ENCODE measurements at places on chromosomes 1 and 21.

DNA sequence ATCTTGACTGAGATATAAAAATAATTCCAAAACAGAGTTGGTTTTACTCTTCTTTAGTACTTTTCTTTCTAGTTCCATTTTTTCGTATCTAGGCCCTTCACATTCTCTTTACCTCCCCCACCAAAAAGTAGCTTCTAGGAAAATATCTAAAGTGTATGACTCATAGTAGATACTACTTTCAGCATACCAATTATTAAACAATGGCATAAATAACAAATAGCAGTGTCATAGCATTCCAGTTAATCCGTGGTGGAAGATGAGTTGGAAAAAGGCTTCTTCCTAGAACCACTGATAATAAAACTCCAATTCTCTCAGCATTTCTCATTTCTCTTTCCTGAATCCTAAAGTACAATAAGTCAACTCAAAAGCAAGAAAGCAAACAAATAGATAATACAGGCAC lies 859.0 kb upstream of the B3GALT2 start:
- no peak for DNase-seq

DNA sequence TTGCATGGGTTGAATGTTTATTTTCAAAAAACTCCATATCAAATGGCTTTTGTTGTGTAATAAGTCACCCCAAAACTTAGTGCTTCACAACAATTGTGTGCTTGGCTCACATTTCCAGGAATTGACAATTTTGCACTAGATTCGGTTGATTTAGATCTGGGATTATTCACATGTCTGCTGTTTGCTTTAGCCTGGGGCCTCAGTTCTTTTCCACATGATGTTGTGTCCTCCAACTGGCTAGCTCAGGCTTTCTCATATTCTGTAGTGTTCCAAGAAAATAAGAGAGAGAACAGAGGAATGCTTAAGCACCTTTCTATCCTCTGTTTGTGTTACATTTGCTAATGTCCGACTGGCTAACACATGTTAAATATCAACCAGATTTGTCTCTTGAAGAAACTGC lies 281.5 kb upstream of the ADGRL4 start:
- no peak for DNase-seq

DNA sequence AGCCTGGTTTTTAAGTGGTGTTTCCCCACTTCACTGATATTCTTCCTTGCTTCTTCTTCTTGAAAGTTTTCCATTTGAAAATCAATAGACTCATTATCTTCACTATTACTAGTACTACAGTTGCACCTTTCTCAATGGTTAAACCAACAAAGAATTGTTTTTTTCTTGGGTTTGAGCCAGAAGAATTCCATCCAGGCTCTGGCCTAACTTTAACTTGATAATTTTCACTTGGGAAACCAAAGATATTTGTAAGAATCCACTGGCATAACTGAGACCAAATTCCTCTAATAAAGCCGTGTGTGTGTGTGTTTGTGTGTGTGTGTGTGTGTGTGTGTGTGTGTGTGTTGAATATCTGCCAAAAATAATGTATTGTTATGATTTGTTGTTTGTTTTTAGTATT lies 103.2 kb downstream of the SGIP1 start:
- DNase-seq = no peak

DNA sequence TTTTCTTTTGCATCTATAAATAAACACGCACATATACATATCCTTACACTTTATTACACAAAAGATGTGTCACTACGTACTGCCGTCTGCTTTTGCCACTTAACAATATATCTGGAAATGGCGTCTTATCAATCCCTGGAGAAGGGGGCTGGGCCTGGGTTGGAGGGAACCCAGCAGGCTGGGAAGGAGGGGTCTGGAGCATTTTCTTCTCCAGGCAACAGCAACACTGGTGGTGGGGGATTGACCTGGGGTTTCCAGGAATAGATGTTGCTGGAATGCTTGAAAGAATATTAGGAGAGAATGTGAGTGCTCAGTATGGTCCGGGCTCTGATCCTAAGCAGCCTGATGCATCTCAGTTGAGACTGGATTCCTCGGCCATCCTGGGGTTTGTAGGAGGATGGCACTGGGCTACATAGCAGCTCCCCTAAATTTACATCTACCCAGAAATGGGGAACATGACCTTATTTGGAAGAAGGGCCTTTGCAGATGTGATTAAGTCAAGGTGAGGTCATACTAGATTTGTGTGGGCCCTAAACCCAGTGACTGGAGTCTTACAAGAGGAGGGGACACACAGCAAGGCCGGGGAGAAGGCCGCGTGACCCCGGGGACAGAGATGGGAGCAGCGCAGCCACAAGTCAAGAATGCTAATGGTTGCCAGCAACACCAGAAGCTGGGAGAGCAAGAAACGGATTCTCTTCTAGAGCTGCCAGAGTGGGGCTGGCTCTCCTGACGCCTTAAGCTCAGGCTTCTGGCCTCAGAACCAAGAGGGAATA lies 98.6 kb downstream of the SIK1 start:
- DNase-seq = no peak

GRCh38 chr1:56660293-56660692 lies 15.2 kb downstream of the PRKAA2 start:
- DNase-seq = no peak

Measured in NCI-H2081 treated with DMSO at 0.1 percent for 48 hours (cell line).